NCI-H2107 (cell line): ENCODE measurements at places on chromosomes 1 and 21.

- no peak for DNase-seq
Observed at GRCh38 chr21:42829417-42829816, 49.9 kb downstream of the WDR4 start.

- no peak for DNase-seq
Observed at GRCh38 chr1:183996040-183996384, 41.5 kb downstream of the COLGALT2 start.

DNA sequence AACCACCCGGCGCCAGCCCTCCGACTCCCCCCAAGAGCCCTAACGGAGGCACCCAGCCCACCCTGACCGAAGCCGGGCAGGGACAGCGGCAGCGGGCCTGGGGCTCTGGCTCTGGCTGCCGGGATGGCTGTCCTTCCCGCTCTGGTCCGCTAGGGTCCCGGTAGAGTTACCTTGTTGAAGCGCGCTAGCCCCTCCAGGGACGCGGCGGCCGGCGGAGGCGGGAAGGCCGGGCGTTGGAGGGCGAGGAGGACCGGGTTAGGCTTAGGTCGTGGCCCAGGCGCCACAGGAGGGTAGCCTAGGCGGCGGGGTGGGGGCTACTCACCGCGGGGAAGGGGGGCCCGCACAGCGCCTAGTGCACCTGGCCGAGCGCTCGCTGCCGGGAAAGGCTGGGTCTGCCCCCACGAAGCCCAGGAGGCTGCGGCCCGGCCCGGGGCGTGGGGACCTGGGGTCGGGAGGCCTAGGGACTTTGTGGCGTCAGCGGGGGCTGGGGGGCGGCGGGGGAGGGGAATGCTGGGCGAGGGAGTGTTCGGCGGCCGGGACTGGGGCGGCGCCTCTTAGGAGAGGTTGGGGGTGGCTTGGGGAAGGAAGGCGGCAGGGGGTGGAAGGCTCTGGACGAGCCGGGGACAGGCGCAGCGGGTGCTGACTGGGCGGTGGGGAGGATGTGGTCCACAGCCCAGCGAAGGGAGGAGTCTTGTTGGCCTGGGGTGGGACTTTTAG is at the start of gene TRIM17:
Gene TRIM17, minus strand, starts transcription at position 645 of the 717 bp plus-strand sequence. CDS start 1,789 bp downstream, outside the sequence.
- DNase-seq = no peak

DNA sequence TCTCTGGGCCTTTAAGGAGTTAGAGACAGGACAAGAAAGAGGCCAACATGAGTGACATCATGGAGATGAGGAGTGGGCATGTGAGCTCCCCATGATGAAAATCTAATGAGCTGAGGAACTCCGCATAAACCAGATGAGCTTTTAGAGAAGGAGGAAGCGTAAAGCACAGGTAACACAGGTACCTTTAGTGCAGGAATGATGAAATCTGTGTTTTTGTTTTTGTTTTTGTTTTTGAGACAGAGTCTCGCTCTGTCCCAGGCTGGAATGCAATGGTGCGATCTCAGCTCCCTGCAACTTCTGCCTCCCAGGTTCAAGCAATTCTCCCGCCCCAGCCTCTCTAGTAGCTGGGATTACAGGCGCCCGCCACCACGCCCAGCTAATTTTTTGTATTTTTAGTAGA is 12.7 kb upstream of the FAM89A start:
- DNase-seq = no peak

GRCh38 chr1:107451715-107452114 is 310.9 kb downstream of the NTNG1 start:
- DNase-seq = no peak

DNA sequence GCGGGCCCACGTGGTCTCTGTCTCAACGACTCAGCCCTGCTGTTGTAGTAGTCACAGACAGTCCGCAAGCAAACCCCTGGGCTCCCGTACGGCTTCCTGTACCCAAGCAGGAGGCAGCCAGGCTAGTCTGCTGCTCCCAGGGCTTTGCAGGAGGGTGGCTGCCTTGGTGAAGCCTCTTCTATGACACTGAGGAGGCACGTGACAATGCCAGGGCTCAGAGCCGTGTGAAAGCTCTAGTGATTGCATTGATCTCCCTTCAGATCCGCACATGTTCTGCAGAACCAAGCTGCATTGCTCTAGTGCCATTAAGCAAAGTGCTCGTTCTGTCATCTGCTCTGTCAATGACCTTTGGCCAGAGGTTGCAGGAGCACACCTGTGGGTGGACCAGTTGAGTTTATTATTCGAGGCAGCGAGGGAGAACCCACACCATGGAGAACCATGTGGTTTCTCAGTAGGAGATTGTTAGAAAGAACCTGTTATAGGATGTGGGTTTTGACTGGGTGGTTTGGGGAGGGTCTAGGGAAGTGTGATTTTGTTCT is 18.0 kb downstream of the UMODL1 start:
- DNase-seq = no peak

DNA sequence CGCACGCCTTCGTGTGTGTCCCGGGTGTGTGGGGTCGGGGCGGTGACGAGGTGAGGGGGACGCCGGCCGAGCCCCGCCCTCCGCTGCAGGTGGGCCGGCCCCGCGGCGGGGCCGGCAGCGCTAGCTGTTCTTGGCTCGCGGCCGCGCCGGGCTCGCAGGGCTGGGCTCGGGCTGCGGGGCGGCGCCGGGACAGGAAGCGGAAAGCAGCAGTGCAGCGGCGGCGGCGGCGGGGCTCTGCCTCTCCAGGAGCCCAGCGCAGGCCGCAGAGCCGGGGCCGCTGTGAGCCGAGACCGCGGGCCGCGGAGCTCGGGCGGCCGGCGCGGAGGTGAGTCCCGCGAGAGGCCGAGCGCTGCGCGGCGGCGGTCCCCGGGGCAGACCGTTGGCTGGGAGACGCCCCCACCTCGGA is at the start of gene VANGL1:
Gene VANGL1, plus strand, starts transcription at position 209 of the 406 bp plus-strand sequence. CDS start 9,444 bp downstream, outside the sequence.
- peak; percentile 30 for DNase-seq

- no peak for DNase-seq
Observed at GRCh38 chr1:43284065-43284464, 1.3 kb downstream of the C1orf210 start.

DNA sequence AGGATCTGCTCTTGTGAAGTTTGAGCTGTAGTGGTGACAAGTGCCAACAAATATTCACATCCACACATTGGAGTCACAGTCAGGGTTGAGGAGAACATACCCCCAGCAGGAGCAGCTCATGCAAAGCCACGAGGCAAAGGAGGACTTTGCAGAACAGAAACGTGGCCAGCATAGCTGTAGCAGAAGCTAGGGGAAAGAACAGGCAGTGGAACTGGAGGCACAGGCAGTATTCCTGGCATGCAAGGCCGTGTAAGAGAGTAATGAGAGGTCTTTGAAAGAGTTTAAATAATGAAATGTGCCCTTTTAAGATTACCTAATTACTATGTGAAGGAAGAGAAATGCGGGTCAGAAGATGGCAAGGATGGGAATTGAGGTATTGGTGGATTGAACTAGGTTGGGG is 40.9 kb upstream of the IKBKE start:
- no peak for DNase-seq

GRCh38 chr1:185739967-185740366 is 5.8 kb downstream of the HMCN1 start:
- no peak for DNase-seq

DNA sequence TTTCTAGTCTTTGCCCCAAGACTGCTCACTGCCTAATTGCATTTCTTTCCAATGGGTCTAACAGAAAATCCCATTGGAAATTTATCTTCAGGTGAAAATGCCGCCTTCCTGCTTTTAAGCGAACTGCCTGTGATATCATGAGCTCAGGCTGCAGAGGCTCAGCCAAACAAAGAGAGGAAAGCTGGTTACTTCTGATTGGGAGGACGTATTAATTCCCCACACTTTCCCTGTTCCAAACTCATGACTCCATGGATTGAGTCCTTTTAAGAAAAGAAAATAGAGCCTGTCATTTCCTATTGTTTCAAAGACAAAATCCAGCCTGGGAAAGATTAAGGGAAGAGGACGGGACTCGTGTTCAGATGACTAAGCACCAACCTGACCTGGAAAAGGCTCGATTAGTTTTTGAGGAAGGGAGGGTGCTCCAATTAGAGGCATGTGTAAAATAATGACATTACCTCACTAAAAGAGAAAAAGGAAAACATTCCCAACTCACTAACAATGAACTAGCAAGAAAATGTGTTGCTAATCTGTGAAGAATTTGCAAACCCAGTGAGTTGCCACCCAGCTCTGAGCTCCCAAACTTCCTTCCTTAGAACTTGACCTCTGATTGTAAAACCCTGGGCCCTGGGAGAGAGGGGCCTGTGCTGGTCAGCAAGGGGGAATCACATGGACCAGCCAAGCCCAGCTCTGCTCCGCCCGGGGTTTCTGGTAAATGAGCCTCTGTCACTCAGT is 61.2 kb downstream of the TCP10L start:
- no peak for DNase-seq

DNA sequence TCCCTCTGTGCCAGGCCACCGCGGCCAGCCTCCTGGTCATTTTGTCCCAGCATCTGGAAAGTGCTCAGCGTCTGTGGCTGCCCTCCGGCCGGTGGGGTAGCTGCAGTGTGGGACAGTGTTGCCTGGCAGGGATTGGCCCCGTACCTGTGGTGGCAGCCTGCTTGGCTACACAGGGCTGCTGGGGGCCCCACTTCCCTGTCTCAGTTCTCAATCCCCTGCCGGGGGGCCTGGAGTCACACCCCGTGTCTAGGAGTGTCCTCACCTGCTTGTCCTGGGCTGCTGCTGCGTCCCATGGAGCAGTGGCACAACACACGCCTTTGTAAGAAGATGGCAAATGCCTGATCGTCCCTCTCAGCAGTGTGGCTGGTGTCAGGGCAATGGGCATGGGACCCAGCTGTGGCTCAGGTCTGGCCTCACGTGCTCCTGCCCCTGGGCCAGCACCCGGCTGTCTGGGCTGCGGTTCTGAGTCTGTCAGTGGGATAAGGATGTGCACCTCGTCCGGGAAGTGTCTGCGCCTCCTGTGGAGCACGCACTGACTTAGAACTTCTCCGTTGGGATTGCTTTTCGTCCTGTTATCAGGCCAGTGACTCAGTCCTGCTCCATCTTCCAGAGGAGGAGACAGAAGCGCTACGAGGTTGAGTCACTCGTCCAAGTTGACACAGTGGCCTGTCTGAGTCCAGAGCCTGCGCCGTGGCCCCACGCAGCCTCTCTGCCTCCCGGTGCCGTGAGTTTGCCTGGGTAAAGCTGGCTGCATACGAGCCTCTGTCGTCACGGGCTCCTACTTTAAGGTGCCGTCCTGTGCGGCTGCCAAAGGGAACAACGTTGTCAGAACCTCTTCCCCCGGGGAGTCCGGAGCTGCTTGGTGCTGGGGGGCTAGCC is 41.0 kb downstream of the CRYAA start:
- DNase-seq = no peak

- DNase-seq = no peak
Observed at GRCh38 chr21:27315373-27315772, 348.5 kb upstream of the ADAMTS5 start.

GRCh38 chr21:45889961-45890360 is 91.6 kb upstream of the COL6A1 start:
- DNase-seq = no peak

DNA sequence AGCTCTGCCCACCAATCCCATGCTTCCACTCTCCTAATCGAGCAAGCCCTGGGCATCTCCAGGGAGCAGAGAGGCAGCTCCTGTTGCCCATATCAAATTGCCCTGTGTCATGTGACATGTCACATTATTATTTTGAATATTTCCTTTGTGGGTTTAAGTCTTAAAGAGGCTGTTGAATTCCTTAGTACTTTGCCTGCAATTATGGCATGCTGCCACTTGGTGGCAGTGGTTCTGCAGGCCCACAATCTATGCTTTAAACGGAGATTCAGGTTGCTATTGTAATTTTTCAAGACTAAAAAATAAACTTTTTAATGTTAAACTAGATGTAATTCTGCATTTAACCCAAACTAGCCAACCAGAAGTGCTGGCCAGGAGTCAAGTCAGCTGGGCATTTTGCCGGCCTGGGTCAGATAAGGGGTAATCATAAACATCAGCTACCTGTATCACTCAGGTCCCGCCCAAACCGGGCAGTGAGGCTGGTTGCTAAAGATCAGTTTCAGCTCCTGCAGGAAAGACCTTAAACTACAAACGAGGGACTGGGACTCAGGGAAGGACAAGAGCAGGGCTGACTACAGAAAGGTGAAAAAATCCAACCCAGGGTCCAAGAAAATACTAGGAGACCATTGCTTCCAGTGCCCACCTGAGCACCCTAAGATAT is 37.3 kb upstream of the ARHGEF16 start:
- no peak for DNase-seq

- no peak for DNase-seq
Observed at GRCh38 chr1:90969241-90969640, 52.6 kb downstream of the ZNF644 start.

DNA sequence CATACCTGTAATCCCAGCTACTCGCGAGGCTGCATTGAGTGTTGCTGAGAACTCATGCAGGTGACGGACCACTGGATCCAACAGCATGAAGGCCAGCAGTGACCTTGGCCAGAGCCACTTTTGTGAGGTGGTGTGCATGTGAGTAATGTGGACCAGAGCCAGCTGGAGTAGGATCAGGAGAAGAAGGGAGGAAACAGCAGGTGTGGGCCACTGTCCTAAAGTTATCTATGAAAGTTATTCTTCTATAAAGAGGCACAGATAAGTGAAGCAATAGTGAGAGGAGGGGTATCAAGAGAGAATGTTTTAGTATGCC is 47.8 kb downstream of the TCP10L start:
- no peak for DNase-seq

GRCh38 chr1:44790968-44791801 is 3.2 kb upstream of the BEST4 start:
- no peak for DNase-seq

DNA sequence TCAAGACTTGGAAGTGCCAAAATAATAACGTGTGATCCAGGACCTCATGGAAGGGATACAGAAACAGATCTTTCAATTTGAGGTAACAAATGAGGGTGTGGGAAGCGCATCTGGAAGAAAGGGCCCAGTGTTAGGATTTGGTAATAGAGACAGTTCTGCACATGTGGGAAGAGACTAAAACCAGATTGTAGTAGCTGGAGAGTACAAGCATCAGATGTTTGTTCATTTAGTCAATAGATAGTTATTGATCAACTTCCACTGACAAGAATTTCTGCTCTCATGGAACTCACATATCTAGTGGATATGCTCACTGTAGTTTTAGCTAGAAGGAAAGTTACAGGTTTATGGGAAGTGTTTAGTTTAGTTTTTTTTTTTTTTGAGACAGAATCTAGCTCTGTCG is 153.6 kb downstream of the TLR5 start:
- no peak for DNase-seq

GRCh38 chr21:46092811-46093667 is 4.9 kb upstream of the COL6A2 start:
- DNase-seq = no peak

- DNase-seq = no peak
Observed at GRCh38 chr1:199113265-199113869, 474.5 kb downstream of the PTPRC start.

DNA sequence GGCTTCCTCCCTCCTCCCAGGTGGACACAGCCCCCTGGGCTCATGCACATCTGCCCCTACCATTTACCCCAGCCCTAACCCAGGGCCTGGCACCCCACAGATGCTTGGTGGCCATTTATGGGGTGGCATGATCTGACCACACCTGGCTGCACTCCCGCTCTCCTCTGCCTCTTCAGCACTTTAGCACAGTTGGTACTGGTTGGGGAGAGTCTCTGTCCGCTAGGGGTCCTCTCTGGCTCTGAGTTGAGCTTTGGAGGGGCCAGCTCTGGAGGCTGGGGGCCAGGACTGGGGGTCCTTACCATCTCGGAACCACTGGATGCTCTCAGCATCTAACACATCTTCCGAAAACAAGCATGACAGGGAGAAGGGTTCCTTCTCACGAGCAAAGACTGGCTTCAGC is 17.4 kb downstream of the MYOM3 start:
- DNase-seq = no peak

GRCh38 chr1:225318706-225319575 is 108.9 kb downstream of the LBR start:
- DNase-seq = peak; percentile 27

- DNase-seq = no peak
Observed at GRCh38 chr1:41709331-41709730, 209.4 kb downstream of the HIVEP3 start.
